Stimulated activated CD4-positive, alpha-beta T cell treated with anti-CD3 and anti-CD28 coated beads, Interleukin-1b, Interleukin-23, amount 100 ng/mL, for 1 hour (primary cell): ENCODE measurements at places on chromosomes 12 and 14.

GRCh38 chr12:71718611-71719010 is 32.7 kb downstream of the TMEM19 start:
- no peak for DNase-seq

DNA sequence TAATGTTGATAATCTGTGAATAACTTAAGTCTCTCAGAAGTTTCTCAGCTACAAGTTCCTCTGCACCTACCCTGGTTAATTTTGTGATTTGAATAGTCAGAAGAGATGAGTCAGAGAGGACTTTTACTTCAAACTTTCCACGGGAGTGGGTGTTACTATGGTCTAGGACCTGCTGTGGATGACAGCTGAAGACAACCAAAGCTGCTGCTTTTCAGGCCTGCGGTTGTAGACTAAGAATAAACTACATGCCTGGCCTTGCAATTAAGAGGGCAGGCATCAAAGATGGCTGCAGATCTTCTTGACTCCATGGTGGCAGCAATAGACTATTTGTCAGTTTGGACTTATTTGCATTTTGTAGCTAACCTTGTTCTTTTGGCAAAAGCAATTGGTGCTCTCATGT is 227.1 kb upstream of the KRR1 start:
- DNase-seq = no peak

- DNase-seq = no peak
Observed at GRCh38 chr12:106144847-106145246, 6.1 kb upstream of the NUAK1 start.

GRCh38 chr14:92035890-92036289 is 4.0 kb downstream of the TRIP11 start:
- no peak for DNase-seq

GRCh38 chr12:119153477-119154434 is 25.0 kb upstream of the HSPB8 start:
- DNase-seq = no peak

DNA sequence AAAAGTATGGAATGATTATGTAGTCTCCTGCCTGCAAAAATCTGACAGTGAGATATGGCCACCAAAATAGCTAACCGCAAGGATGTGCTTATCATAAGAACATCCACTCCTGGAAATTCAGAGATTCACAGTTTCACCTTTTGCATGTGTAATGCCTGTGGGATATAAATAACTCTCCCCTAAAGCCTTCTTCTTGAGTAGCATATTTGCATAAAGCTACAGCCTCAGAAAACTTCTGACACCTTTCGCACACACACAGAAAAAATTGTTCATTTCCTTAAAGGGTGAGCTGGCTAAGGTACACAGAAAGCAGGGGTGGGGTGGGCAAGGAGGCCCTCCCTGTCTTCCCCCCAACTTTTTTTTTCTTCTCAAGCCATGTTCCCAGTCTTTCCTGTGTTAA is 3.1 kb upstream of the IGF1 start:
- DNase-seq = no peak

DNA sequence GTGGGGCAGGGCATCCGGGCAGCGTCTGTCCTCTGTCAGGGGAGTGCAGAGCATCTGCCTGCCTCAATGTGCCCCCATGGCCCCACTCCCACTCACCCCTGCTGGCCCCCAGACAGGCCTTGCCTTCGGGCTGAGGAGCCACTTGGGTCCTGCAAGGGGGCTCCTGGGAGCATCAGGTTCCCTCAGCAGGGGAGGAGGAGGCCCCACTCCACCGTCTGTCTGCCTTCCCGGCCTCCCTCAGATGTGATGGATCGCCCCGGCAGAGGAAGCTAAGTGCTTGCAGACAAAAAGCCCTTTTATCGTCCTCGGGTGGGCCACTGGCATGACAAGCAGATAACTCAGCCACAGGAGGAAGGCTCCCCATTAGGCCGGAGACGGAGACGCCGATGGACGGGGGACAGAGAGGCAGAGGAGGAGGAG is 35.1 kb downstream of the NCOR2 start:
- DNase-seq = no peak

DNA sequence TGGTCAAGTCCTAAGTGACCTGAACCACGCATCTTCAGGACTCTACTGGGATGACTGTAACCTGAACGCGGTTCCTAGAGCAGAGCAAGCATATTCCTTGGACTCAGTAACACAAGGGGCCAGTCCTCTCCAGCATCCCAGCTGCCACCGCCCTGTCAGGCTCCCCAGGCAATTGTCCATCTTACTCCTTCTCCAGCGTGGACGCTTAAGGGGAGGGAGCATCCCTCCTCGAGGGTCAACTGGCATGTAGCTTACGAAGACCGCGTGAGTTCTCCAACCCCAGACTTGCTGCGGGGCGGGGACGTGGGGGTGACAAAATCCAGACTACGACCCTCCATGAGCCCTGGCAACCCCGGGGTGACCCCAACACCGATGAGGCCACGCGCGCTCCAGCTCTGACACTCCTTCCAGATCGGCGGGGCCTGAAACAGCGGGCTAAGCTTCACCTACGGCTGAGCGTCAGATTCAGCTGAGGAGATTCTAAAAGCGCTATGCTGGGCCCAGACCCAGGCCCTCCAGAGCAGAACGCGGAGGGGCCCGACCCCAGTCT is 846 bp upstream of the MTHFD1 start:
- DNase-seq = no peak

GRCh38 chr14:103507751-103508150 is 14.9 kb downstream of the CKB start:
- no peak for DNase-seq

DNA sequence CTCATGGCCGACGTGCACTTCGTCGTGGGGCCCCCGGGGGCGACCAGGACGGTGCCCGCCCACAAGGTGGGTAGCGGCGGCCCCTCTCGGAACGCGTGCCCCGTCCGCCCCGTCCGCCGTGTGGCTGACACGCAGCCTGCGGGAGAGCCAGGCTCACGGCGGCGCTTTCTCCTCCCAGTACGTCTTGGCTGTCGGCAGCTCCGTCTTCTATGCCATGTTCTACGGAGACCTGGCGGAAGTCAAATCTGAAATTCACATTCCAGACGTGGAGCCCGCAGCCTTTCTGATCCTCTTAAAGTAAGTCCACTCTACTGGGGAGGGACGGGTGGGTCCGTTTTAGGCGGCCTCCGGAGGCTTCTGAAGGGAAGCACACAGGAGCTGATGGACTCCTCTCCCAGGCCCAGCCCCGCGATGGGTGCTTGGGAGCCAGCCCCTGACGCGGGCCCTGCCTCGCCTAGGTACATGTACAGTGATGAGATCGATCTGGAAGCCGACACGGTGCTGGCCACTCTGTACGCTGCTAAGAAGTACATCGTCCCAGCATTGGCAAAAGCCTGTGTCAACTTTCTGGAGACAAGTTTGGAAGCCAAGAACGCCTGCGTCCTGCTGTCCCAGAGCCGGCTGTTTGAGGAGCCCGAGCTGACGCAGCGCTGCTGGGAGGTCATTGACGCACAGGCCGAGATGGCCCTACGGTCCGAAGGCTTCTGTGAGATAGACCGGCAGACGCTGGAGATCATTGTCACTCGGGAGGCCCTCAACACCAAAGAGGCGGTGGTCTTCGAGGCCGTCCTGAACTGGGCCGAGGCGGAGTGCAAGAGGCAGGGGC is 1.1 kb downstream of the BTBD6 start:
- DNase-seq = no peak

- DNase-seq = no peak
Observed at GRCh38 chr14:73143003-73143402, 6.7 kb downstream of the PSEN1 start.

DNA sequence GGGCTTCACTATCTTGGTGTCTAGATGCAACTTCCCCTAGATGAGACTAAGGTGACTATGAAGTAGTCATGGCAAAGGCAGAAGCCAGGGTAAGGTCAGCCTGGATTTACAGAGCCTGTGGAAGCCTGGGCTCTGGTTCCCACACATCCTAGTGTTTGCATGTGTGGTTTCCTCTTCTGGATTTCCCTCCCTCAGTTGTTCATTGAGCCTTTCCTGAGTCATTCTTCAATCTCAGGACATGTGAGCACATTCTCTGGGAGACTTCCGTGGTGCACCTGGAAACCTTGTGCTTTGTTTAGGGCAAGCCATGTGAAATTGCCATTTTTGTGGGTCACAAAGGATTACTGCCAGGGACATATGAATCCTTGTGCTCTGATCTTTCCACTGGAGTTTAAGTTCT is 236.6 kb downstream of the C12orf75 start:
- DNase-seq = no peak

DNA sequence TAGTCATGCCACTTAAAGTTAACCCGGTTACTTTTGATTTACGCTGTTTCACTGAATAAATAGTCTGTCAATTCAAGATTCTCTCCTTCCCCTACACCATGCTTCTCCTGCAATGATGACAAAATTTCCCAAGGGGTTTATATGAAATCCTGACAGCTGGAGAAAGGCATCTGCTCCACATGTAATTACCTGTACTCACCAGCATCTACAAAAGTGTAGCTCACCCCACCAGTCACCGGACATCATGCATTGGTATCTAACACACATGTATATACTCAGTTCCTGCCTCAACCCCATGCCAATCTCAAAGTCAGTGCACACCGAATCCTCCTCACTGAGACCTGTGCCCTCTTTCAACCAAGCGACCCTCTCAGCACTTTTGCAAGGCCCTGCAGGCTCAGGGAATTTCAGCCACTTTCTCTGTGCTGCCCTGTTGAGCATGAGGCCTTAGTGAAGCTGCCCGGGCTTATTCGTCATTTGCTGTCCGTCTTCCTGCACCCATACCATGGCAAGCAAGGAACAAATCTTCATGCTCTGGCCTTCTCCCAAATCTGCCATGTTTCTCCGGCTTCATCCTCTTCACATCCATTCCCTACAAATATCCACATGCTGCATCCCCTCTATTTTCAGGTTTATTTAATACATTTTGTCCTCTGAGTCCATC is 131.6 kb downstream of the SEC23A start:
- no peak for DNase-seq

DNA sequence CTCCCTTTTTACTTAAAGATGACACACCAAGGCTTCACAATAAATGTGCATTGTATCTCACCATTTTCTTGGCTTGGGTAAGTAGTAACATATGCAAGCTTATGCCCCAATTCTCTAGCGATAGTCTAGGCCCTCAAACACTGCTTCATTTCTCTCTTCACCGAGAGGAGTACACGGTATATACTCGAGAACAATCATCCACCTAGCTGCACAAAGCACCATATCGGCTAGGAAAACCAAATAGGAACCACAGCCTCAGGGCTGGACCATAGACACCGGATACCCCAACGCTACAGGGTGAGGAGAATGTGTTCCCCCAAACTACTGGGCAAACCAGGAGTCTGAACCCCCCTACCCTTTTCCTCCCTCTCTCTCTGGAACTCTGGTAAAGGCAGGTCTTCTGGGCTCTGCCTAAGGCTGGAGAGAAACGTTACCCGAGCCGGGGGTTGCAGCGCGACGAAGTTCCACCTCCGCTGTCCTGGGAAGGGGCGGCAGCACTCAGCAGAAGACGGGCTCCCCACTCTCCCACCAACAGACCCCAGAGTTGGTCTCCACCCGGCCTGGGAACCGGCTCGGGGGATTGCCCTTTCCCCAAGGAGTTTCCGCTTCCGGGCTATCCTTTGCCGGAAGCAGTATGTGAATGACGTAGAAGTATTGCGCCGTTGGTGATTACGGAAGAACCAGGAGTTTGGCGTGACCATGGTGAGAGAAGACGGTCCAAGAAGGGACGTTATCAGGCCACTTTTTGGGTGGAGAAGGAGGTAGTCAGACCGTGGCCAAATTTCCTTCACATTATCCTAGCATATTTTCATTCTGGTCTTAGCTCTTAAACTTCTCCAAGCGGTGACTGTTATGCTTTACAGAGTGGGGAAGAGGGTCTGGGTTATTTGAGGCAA is at the start of the genes AREL1 and FCF1:
Gene AREL1 (minus strand): TSS at position 582 of the 896 bp plus-strand sequence. CDS start 27,465 bp downstream, outside the sequence.
Gene FCF1 (plus strand): TSS at position 646 of the 896 bp plus-strand sequence. CDS start 54 bp downstream, at position 700.
- DNase-seq = peak; percentile 49

- no peak for DNase-seq
Observed at GRCh38 chr12:127041985-127042625, 1224.9 kb upstream of the TMEM132C start.

- peak; percentile 37 for DNase-seq
Observed at GRCh38 chr12:13211859-13212664, 15.5 kb downstream of the EMP1 start.

- no peak for DNase-seq
Observed at GRCh38 chr12:32312049-32312670, 87.2 kb upstream of the FGD4 start.

GRCh38 chr12:1367331-1368291 is 226.8 kb downstream of the FBXL14 start:
- no peak for DNase-seq

- DNase-seq = no peak
Observed at GRCh38 chr12:132278401-132279183, 50.8 kb downstream of the GALNT9 start.

DNA sequence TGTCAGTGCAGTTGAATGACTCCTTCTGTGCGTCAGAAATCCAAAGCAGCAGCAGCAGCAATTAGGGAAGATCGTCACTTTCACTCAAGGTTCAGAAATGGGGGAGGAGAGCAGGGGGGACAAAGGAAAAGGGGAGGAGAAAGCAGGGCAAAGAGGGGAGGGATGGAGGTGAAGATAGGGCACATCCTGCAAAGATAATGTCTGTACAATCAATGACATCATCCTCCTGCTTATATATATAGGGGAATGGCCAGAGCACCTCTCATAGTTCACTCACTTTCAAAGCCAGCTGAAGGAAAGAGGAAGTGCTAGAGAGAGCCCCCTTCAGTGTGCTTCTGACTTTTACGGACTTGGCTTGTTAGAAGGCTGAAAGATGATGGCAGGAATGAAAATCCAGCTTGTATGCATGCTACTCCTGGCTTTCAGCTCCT is at the start of gene NTS:
Gene NTS (plus strand): TSS at position 265 of the 431 bp plus-strand sequence. CDS start 109 bp downstream, at position 374.
- DNase-seq = no peak

DNA sequence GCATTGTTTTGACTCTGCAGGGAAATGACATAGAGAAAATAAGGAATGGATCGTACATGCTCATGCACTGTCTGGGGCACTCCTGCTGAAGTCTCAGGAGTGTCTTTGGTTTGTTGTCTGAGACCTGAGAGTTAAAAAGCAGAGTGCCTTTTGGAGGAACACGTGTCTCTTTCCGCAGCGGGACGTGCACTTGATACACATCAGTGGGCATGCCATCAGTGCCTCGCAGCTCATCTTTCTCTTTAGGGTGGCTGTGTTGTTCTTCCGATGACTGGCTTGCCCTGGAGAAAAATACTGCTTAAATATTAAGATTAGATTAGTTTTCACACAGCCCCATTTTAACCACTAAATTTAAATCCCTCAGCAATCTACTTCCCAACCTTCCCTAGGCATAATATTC is 835.9 kb downstream of the DIO2 start:
- DNase-seq = no peak

DNA sequence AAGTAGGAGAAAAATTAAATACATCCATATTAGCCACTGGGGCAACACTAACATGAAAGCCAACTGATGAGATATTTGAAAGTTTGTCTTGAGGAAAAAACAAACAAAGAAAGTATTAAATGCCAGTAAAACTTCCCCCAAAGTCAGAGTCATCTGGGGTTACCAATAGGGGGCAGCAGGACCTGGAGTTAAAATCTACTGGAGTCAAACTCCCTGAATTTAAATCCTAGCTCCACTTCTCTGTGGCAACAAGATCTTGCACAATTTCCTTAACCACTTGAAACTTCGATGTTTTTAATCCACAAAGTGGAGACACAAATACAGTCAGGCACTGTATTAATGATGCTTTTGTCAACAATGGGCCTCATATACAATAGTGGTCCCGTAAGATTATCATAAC is 14.4 kb downstream of the PLEKHG7 start:
- DNase-seq = no peak

- no peak for DNase-seq
Observed at GRCh38 chr12:2333491-2334195, 280.9 kb downstream of the CACNA1C start.

GRCh38 chr12:106109168-106109910 is 29.4 kb downstream of the NUAK1 start:
- no peak for DNase-seq
